ENCODE measurements at places on chromosomes 1 and 21. TPM values are rescaled to one million over a fixed set of nuclear protein-coding genes. Genes with fewer than 3 reads are reported as not detected.

Gene TFF2
- total RNA-seq: not detected

Gene NCAM2
- total RNA-seq: 4.3 TPM

Gene MNDA
- not detected for total RNA-seq

Gene DNAJC6
- 54.6 TPM for total RNA-seq

Gene IQCC
- 2.7 TPM for total RNA-seq

Gene UBE2U
- not detected for total RNA-seq

Gene BARHL2
- total RNA-seq: 0.27 TPM

Gene ST6GALNAC5
- total RNA-seq: 141 TPM

Gene ALX3
- not detected for total RNA-seq

Gene SPRR1B
- total RNA-seq: not detected

Gene ZBTB8A
- 12.0 TPM for total RNA-seq
